ENCODE measurements at places on chromosomes 7 and 10. TPM values are rescaled to one million over a fixed set of nuclear protein-coding genes. Genes with fewer than 3 reads are reported as not detected.

CNNM1 gene
- 1.2 TPM for total RNA-seq

DNA sequence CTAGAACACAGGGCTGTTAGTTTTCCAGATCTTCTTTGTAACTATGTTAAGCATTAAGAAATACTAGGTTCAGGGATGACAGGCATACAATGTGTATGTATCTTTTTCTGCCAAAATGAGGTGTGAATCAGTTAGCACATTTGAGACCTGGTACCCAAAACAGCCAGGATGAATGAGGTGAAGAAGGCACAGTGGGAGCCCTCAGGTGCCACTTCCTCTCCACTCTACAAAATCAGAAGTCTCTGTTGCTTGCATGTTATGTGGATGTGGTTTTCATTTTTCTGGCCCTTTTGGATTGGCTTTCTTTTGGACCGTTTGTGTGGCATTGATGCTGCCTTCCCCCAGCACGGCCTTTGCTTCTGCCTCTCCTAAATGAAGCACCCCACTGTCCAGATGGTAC is 15.4 kb upstream of the TBXAS1 start:
- H3K4me1 ChIP-seq = no peaks in the 10 kb centered on the region
- no peaks in the 10 kb centered on the region for H3K36me3 ChIP-seq
- H3K4me3 ChIP-seq = no peak overlapping the region
- no peaks in the 10 kb centered on the region for H3K27me3 ChIP-seq
- H3K27ac ChIP-seq = no peak overlapping the region
- no peak for DNase-seq

- no peaks in the 10 kb centered on the region for H3K27me3 ChIP-seq
- H3K27ac ChIP-seq = no peak overlapping the region
- no peaks in the 10 kb centered on the region for H3K4me1 ChIP-seq
- no peaks in the 10 kb centered on the region for H3K36me3 ChIP-seq
Measured at GRCh38 chr10:48470115-48470892, 134.6 kb downstream of the ARHGAP22 start.

- no peaks in the 10 kb centered on the region for H3K4me1 ChIP-seq
- H3K4me3 ChIP-seq = no peak overlapping the region
- H3K36me3 ChIP-seq = no peaks in the 10 kb centered on the region
- H3K27ac ChIP-seq = no peak overlapping the region
- no peaks in the 10 kb centered on the region for H3K27me3 ChIP-seq
- no peak for DNase-seq
Measured at GRCh38 chr7:150413640-150414081, 34.5 kb downstream of the ZNF775 start.

Measured in pancreas (tissue), 10 donors.